Head of caudate nucleus (tissue), 42 donors: ENCODE measurements at places on chromosomes 11 and 22.

DNA sequence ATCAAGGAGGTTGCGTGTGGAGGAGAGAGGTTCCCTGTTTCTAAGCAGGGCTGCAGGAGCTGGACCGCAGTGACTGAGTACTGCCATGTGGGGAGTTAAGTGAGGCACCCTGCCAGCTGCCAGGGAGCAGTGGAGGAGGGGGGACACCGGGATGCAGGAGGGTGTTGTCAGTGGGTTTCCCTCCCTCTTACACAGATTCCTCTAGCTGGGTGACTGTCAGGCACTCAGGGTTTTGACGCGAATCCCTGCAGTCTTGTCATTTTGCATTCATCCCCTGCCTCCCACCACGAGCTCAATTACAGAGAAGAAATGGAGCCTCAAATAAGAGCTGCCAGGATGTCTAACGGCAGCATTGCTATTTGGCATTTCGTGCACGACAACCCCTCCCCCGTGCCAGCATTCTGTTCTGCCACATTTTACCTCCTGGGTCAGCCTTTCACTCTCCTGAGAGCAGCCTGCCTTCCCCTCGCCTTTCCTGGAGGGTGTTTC lies 119.8 kb upstream of the SORL1-AS1 start:
- DNase-seq: peak; percentile 58

- DNase-seq: no peak
These were observed 22.8 kb downstream of the TEAD1 start for GRCh38 chr11:12696911-12697581.

DNA sequence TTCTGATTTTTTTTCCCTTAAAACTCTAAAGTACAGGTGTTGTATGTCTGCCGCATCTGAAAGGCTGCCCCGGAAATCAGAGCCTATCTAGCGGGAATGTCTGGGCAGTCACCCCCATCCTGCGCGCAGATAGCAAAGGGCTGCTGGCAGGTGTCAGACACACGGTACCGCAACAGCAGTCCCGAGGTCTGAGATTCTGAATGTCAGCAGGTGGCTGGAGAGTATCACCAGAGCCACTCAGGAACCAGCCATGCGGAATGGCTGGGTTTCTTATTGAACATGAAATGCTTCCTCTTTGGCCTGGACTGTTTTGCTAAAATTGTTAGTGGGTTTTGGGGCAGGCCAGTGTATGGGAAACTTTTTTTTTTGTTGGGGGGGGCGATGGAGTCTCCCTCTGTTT lies 53.3 kb downstream of the CERK start:
- DNase-seq: no peak

GRCh38 chr11:79237703-79238102 lies 203.1 kb downstream of the TENM4 start:
- DNase-seq: no peak

GRCh38 chr11:765025-765801 lies 12.1 kb downstream of the GATD1 start:
- peak; percentile 54 for DNase-seq

GRCh38 chr11:37973941-37974340 lies 1375.9 kb upstream of the RAG2 start:
- DNase-seq: no peak

DNA sequence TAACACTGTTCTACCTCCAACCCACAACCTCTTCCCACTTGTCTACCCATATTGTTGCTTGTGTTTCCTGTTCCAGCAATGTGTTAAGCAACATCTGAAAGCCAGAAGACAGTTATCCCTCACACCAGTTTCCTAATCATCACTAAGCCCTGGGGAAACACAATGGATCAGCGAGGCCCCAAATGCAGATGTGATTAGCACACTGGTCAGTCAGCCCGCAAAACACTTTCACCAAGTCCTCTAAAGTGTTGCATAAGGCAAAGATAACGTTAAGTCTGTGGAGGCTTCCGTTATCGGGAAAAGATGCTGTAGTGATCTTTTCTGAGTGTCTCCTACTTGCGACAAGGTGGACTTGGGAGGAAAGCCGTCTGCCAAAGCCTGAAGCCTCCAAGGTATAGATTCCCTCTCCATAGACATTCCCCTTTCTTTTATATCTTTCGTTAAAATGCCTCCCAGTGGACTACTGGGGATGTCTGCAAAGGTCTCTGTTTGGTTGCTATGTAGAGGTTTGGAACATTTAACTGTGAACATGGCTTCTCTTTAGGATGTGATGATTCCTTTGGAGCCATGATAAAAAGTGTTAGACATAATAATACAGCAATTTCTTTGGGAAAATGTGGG lies at the start of gene MS4A3:
Gene MS4A3 (plus strand): TSS at position 317 of the 621 bp plus-strand sequence. CDS start 4,496 bp downstream, outside the sequence.
- DNase-seq: no peak

DNA sequence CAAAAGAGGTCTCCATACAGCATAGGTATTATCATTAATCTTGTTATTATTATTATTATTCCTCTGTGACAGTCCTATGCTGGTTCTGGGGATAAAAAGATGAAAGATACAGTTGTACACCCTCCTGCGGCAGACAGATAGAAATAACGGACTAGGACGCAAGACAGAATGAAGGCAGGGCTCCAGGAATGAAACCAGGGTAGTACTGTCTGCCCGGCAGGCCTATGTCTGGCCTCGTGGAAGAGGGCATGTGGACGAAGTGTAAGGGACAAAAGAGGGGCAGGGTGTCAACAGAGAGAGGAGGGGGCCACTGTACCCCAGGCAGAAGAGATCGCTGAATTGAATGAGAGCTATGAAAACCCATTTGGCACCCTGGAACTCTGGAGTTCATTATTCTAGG lies 25.2 kb downstream of the DSCAML1 start:
- no peak for DNase-seq
